Fibroblast of the aortic adventitia (primary cell): ENCODE measurements at places on chromosomes 1 and 21.

DNA sequence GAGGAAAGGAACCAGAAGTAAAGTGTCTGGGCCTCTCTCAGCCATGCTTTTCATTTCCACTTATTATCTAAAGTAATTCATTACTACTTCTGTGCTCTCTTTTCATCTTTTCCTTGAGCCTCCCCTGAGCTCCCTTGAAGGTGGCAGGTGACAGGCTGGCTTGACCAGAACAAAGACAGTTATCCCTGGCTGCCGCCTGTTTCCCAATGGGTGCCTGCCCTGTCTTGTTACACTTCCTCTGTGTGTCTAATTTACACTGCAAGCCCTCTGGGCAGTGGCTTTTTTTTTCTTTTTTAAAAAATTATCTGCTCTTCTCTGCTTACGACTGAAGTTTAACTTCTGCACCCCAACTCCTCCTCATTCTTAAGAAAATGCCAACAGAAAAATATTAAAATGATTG, 113.4 kb downstream of the NGF start:
- DNase-seq = no peak

DNA sequence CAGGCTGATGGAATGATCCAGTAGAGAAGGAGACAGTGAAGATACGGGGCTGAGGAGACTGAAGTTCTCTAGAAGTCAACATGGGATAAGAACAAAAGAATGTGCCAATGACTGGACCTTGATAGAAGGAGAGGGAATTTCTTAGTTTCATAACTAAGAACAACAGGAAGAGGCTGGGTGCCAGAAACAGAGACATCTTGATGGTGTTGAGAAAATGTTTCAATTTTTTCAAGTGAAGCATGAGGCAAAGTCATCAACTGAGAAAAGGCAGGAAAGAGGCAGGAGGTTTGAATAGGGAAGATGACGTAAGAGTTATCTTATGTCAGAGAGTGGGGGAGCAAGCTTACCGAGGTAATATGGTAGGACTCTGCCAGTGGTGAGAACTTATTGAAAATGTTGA, 80.1 kb downstream of the SPAG17 start:
- DNase-seq = no peak

- DNase-seq = no peak
These were observed 416.6 kb downstream of the KCTD3 start for GRCh38 chr1:215983680-215984079.

DNA sequence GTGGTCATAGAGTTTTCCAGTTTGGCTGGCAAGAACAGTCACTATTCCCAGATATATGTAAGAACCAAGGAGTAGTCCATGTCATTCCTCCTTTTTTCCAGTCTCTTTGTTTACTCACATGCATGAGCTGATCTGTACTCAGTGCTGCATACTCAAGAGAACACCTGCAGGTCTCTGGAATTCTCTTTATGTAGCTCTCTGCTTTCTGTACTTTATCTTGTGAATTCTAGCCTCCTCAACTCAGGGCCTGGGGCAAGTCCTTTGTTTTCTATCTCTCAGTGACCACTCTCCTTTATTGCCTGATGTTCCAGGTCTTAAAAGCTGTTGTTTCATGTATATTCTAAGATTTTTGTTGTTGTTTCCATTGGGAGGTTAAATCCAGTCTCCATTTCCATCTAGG, 478.9 kb downstream of the DPYD start:
- no peak for DNase-seq

DNA sequence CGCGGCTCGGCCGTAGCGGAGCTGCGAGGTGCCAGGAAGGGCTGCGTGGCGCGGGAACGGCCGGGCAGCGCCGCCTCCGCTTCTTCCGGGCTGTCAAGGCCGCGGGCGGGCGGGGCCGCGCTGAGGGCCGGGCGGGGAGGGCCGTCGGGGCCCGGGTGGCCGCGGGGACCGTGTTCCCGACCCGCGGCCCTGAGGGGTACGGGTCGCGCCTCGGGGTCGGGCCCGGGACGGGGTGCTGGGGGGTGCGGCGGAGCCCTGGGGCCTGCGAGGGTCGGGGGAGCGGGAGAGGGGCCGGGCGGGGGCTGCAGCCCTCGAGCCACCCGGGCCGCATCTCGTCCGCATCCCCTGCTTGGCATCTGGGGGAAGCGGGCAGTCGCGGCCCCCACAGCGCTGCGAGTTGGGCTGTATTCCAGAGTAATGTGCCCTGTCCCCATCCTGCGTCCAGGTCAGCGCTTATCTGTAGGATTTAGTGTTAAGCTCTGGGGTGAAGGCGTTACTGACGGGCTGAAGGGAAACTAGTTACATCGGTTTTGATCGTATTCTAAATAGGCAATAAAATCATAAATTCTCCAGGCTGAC, 379 bp downstream of the RER1 start:
- no peak for DNase-seq

- peak; percentile 32 for DNase-seq
These were observed 38.6 kb upstream of the WLS start for GRCh38 chr1:68270951-68271350.
